Activated CD8-positive, alpha-beta memory T cell treated with anti-CD3 and anti-CD28 coated beads, Interleukin-2, amount 50 U/mL, for 4 hours (primary cell): ENCODE measurements at places on chromosomes 12 and 14.

DNA sequence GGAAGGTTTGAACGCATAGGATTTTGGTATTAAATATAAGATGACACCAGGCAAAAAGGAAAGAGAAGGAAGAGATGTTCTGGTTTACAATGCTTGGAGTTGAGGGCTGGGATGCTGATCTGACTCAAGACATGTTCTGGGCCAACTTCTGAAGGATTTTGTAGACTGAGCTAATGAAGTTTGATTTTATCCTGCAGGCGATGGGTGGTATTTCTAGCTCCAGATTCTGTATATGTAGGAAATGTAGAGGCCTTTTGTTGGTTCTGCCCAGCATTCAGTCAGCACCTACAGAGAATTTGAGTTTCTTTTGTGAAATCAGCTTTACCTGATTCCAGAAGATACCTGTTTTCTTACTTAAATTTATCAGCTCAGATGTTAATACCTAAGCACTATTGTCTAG, 48.2 kb downstream of the VEZT start:
- no peak for DNase-seq

DNA sequence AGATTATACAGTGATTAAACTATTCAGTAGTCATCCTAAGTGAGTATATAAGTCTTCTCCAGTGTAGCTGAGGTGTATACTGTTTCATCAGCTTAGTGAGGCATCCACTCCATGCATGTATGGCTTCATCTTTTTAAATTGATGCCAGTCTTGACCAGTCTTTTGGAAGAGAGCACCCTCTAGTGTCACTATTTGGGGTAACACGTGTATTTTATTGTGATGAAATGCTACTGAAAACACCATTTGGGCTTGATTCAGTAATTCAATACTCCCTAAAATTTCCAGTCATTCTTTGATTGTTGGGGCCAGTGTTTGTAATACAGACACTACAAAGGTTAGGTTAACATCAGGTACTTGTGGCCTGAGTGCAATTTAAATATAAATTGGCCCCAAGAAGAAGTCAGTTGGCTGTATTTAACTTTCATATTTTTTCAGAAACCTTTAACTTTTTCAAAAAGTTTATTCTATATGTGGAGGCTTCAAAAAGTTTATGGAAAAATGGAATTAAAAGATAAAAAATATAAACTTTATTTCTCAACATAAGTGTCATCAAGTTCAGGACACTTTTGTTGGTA, 35.3 kb downstream of the MIPOL1 start:
- no peak for DNase-seq

- peak; percentile 60 for DNase-seq
Observed at GRCh38 chr12:47216150-47216677, 136.5 kb upstream of the AMIGO2 start.

- no peak for DNase-seq
Observed at GRCh38 chr14:37585971-37586796, 8.9 kb downstream of the FOXA1 start.

GRCh38 chr12:110906985-110907384, 13.4 kb downstream of the MYL2 start:
- no peak for DNase-seq

GRCh38 chr14:106790189-106791036, 1264.0 kb downstream of the TMEM121 start:
- peak; percentile 77 for DNase-seq

- no peak for DNase-seq
Observed at GRCh38 chr14:74549588-74549987, 56.0 kb downstream of the ISCA2 start.

- DNase-seq = no peak
Observed at GRCh38 chr12:13082861-13083260, 20.6 kb downstream of the GSG1 start.

DNA sequence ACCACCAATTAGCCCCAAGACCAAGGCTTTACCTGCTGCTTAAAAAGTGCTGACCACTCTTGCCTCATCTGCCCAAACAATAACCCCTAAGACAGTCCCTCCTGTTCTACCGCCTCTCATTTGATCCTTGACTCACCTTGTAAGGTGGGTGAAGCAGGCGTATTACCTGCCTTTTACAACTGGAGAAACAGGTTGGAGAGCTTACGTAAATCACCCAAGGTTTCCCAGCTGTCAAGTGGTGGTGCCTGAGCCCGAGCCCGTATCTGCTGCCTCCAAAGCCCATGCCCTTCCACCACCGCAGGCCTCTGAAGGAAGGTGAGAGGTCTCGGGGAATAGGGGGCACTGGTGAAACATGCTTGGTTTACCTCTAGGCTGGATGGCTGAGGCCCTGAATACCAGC, 36.6 kb downstream of the MAX start:
- no peak for DNase-seq

DNA sequence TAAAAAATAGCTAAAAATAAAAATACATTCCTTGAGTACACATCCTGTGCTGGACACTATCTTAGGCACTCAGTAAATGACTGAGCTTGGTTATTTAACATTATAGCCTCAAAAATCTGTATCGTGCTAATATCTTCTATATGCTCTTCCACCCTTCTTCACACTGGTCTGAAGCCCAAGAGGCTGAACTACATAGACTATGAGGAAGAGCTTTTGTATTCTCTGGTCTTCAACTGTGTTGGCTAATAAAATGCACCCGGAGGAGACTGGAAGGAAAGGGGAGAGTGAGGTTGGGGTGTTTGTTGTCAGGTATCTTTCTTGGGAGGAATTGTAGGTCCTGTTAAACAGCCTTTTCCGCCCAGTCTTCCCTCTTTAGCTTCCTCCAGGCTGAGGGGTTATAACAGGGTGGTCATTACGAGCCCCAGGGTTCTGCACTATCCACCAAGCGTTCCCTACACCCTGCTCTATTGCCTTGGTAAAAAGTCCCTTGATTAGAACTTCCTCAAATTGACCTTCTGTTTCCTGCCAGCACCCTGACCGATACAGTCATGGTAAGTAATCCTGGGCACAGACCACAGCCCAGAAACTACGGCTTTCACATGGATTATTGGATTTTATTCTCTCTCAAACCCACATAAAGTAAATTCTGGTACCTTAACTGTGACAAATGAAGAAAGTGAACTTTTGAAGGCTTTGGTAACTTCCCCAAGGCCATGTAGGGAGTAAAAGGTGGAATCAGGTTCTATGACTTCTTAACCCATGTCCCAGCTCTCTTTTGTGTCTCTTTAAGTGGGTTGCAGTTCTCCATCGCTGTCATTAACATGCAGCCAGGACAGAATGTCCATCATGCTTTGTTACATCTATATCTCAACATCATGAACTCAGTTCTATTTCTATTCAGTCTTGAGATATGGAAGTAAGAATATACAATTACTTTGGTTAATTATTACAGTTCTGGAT, 71.3 kb downstream of the PTHLH start:
- DNase-seq = no peak

GRCh38 chr14:34018125-34018524, 67.3 kb upstream of the EGLN3 start:
- no peak for DNase-seq

GRCh38 chr12:118526255-118527095, 150.1 kb downstream of the SUDS3 start:
- no peak for DNase-seq

GRCh38 chr14:100155049-100155621, 4.3 kb downstream of the DEGS2 start:
- no peak for DNase-seq

GRCh38 chr12:43425361-43425760, 126.6 kb downstream of the ADAMTS20 start:
- no peak for DNase-seq

DNA sequence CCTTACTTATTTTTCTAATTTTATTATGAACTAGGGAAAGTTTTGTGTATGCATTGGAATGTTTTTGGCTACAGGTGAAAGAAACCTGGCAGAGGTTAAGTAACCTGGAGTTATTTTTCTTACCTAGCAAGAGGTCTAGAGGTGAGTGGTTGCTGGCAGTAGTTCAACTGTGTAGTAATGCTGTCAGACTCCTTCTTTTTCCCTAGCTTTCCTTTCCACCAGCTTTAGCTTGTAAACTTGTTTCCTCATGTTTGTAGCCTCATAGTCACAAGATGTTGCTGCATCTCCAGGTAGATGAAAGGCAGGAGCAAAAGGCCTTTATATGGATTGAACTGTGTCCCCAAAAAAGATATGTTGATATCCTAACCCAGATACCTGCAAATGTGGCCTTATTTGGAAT, 105.1 kb upstream of the AMIGO2 start:
- no peak for DNase-seq

GRCh38 chr12:32906399-32907165, 10.0 kb upstream of the PKP2 start:
- no peak for DNase-seq

DNA sequence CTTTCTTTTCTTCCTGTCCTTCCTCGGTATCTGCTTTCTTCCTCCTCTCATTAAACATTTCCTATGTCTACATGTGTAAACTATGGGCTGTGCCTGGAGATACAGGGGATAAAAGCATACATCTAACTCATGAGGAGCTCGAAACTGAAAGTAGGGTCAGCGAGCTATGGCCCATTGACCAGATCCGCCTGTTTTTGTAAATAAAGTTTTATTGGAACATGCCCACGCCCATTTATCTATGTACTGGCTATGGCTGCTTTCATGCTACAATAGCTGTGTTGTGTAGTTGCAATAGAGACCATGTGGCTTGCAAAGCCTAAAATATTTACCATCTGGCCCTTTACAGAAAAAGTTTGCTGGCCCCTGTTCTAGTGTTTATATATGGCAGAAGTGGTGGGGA, 500.8 kb upstream of the GARIN6 start:
- no peak for DNase-seq

DNA sequence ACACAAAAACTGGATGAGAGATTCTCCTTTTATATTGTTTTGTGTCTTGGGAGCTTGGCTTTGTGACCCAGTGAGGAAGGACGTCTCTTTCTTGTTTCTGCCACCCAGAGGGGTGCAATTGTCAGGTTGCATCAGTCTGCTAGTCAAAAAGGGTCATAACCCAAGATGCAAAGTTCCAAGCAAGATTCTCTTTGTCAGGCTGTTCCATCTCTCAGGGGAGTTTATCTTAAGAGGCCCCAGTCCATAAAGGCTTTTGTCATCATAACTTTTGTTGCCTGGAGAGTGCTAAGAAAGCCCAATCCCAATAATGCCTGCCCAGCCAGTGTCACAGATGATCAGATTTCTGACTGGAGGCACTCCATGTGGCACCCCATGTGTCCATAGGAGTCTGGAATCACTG, 444.9 kb downstream of the TRHDE start:
- DNase-seq = no peak

DNA sequence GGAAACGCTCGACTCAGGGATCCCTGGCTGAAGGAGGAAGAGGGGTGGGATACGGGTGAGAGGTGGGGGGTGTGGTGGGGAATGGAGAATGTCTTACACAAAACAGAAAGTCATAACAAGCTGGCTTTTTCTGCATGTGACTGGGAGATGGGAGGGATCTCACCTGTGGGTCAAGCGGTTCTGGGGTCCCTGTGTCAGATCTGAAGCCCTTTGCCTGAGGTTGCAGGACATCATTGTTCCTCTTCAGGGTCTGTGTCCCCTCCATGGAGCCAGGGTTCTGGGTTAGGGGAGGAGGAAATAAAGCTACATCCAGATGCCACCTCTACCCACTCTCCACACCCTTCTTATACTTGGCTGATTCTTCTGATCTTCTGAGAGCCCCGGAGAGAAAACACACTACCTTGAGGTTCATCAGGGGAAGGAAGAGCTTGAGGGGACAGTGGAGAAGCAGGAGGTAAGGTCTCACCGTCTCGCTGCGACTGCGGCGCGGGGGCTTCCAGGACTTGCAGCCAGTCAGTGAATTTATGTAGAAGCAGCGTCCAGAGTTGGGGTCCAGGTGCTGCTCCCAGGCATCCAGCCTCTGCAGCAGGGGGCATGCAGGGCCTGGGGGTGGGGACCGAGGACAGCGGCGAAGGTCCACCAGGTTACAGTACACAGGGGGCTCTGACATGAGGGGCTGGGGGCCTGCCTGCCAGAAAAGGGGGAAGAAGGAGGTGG, 2.5 kb downstream of the ARHGAP9 start:
- DNase-seq = no peak

DNA sequence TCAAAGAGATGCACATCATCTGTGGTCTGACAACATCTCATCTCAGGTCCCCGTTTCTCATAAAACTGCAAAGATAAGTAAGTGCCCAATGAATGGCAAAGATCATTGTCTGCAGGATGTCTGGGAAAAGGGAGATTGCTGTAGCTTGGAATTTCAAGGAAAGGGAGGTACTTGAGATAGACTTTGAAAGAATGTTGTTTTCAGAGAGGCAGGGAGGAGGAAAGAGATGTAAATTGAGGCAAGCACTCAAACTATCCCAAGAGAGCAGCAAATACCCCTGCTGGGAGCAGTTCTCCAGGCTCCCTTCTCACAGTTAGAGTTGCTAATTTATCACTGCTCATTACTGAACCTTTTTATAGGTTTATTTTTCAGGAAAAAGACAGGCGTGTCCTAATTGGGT, 107.1 kb downstream of the MYRFL start:
- no peak for DNase-seq

DNA sequence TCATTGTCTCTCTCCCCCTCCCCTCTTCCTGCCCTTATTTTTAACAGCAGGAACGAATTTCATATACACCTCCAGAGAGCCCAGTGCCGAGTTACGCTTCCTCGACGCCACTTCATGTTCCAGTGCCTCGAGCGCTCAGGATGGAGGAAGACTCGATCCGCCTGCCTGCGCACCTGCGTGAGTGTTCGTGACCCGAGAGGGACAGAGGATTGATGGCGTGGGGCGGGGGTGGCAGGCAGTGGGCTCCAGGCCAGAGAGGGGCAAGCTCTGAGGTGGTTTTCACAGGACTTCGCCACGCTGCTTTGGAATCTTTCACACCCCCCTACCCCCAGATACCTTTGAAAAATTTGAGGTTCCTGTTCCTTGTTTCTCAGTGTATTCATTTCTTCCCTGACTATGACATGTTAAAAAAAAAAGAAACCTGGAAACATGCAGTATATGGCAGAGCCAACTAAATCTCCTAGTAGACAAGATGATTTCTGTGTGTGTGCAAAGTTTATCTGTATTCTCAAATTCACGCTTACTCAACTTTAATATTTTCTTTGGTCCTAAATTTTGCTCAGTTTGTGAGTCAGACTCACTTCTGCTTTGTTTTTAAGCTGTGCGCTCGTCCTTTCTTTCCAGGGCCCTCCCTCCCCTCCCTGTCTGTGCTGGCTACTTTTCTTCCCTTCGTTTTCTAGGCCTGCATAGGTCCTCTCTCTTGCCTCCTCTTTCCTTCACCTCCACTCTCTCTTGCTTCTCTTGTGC, 103.1 kb downstream of the ETV6 start:
- DNase-seq = no peak

- DNase-seq = no peak
Observed at GRCh38 chr12:104669089-104669721, 212.5 kb downstream of the CHST11 start.
